ENCODE measurements at places on chromosomes 12 and 14.

GRCh38 chr12:27305673-27306456 lies 26.8 kb upstream of the BMAL2 start:
- DNase-seq, result peak; percentile 32

- DNase-seq, result no peak
Measured at GRCh38 chr14:54230645-54231044, 166.2 kb upstream of the CDKN3 start.

DNA sequence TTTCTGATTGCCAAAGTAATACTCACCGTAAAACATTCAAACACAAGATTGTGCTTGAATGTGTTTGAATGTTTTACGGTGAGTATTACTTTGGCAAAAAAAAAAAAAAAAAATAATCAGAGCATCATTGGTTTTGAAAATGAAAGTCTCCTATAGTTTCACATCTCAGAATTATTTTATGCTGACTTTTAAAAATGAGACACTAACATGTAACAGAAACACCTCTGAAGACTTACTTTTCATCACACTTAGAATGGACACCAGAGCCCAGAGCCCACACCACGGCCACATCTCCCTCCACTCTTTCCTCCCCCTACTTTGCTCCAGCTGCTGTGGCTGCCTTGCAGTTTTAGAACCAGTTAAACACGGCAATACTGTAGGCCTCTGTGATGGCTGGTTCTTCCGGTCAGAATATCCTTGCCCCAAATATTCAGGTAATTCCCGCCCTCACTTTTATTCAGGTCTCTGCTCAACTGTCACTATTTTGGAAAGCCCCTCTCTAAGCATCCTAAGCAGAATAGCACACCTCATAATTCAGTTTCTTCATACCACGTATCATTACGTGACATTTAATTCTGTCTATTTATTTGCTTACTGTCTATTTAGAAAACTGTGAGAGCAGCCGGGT lies 138.9 kb upstream of the MAX start:
- no peak for DNase-seq

DNA sequence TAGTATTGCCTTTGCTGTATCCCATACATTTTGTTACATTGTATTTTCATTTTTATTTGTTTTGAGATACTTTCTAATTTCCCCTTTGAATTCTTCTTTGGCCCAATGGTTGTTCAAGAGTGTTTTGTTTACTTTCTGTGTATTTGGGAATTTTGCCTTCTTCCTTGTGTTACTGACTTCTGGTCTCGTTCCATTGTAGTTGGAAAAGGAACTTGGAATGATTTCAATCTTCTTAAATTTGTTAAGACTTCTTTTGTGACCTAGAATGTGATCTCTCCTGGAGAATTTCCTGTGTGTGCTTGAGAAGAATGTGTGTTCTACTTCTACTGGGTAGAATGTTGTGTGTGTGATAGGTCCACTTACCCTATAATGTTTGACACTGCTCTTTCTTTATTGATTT lies 304.4 kb upstream of the RTL1 start:
- no peak for DNase-seq

DNA sequence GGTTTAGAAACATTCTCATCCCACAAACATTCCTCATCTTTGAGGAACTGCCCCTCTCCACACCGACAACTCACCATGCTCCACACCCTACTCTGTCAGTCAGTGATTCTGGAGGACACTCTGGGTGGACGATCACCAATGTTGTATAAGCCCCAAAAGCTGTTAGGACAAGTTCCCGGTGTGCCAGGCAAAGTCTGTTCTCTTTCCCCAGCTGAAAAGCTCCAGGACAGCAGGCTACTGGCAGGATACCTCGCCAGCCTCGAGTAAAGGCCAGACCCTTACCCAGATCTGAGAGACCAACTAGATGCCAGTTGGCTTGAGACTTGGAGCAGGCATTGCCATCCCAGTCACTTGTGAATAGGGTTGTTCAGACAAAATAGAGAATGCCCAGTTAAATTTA lies 12.0 kb downstream of the KRT5 start:
- DNase-seq, result no peak

DNA sequence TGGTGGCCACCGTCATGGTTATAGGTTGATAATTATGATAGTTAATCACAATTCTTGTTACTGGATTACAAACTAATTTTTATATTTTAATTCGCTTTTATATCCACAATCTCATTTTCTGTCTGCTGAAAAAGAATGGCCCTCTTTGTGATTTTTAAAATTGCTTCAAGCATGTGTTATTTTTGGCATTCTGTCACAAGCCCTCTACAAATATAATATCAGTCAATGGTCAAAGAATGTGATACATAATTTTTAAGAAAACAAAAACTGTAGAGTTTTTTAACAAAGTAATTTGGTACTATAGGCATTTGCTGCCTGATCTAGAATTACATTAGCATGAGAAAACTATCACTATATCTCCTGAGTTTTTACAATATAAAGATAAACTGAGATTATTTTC lies 352.0 kb upstream of the TMTC1 start:
- no peak for DNase-seq

DNA sequence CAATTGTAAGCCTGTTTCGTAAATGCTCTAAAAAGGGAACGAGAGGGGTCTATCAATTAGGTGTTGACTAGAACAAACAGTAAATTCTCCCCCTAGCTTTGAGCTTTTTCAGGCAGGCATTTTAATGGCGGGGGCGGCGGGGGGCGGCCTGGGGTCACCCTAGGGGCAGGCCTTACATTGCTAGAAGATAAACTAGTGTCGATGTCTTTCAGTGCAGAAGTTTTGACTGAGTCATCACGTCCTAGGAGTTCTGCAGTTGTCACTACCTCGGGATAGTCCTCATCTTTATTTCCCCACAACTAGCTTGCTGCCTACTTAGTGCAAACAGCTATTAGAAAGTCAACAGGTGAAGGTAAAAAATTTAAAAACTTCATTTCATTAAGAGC lies 1.6 kb downstream of the ATP6V1D start:
- no peak for DNase-seq

GRCh38 chr12:104551313-104551931 lies 94.7 kb downstream of the CHST11 start:
- DNase-seq, result no peak

DNA sequence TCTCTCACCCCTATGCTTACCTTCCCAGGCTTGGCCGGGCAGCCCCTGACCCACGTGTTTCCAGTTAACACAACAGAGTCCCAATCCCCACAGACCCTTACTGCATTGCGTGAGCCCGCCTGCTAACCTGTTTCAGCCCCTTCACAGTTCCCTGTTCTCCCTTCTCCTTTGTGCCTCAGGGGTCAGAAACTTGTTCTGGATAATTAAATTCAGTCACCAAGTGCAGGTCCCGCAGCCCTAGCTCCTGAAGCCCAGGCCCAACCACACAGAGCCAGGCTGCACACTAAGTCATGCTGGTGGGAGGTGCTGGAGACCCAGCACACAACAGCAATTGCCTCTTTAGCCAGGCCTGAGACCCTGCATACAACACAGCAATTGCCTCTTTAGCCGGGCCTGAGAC lies 9.6 kb downstream of the ISM2 start:
- DNase-seq, result no peak

DNA sequence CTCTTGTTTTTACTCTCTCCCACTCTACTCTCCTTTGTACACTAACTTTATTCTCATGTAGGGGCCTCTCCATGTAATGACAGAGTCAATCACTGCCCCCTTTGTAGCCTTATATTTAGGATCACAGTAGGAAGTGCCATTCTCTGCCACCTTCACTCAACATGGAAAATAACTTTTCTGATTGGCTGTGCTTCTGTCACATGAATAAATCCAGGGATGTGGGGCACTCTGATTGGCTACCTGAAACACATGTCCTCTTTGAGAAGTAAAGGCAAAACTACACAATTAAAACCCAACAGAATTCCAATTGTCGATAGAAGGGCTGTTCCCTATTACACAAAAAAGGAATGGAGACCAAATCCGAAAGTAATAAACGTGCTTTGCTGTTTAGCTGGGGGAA lies at the start of gene RNASE9:
Gene RNASE9 (minus strand): TSS at position 87 of the 400 bp plus-strand sequence.
- DNase-seq, result no peak

GRCh38 chr12:54448344-54448743 lies 25.1 kb downstream of the GTSF1 start:
- no peak for DNase-seq

DNA sequence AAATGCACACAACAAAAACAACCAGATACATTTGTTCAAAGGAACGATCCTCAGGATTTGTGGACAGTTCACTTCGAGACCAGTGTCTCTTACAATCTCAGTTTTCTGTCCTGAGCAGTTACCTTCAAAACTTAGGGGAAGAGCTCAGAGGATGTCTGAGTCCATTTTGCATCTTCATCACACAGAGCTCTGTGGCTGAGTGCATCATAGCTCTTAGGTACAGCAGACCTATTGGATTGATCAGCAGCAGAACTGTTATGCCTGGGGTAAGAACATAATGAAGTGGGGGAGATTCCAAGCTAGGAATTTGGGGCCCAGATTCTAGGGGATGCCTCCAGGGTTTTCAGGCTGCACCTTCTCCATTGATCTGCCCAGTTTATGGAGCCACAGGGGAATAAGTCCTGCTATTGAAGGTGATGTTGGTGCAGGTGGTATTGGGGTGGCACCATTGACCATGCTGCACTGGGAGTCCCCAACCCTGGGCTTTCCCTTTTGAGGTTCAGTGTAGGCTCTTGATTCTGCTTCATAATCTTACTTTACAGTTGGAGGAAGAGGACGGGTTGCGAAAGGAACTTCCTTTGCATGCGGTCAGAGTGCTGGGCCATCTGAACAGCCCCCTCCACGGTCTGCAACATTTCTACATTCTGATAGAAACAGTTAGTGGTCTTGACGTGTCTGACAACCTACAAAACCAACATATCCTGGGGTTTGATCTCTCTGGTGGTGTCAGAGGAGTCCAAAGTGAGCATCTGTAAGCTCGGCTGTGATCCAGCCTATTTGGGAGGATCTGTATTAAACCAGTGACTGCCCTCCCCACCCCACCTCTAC lies 112.8 kb downstream of the CHST11 start:
- DNase-seq, result no peak

GRCh38 chr12:63064080-63064479 lies 86.9 kb downstream of the AVPR1A start:
- no peak for DNase-seq

- DNase-seq, result no peak
Measured at GRCh38 chr14:46399049-46399448, 252.5 kb downstream of the RPL10L start.

DNA sequence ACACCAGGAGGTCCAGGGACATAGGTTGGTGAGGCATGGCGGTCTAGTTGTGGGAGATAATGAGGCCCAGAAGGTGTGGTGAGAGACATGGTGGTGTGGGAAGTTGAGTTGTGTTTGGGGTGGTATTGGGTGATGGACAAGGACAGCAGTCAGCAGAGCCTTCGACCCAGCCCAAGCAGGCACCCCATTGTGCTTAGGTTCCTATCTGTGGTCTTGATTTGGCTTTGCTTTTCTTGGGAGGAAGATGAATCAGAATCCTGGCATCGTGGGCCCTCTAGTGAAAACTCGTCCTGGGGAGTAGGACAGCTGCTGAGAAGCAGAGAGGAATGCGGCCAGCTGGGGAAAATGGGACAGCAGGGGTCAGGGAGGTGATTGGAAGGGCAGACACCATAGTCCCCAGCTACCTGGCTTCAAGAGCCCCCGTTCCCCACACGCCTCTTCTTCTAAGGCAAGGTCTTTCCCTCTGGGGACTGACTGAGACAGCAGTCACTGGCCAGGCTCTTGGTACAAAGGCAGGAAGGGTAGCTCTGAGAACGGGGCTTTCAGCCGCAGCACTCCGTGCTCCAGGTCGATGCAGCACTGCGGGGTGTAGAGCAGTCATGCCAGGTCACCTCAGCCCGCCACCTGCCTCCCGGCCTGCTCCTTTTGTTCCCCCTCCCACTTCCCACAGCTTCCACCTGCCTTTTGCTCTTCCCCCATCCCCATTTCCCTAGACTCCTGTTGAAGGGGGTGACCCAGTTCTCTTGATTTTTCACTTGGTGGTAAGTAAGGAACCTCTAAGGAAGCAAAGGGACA lies 7.9 kb downstream of the NRIP2 start:
- DNase-seq, result no peak

- no peak for DNase-seq
Measured at GRCh38 chr12:110372056-110372425, 31.5 kb downstream of the ANAPC7 start.

- DNase-seq, result no peak
Measured at GRCh38 chr14:105908006-105908405, 381.6 kb downstream of the TMEM121 start.

DNA sequence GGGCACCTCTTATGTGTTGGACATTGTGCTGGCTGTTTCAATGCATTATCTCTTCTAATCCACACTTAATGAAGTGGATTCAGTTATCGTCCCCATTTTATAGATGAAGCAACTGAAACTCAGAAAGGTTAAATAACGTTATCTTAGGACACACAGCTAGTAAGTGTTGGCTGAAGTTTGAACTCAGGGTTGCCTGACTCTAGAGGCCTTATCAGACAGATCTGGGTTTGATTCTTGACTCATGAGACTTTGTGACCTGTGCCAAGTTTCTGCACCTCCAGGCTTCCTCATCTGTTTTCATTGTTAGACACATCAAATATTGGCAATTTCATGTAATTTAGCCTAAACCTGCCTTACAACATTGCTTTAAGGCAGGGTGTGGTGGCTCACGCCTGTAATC lies 18.2 kb upstream of the IRF2BPL start:
- DNase-seq, result no peak

- no peak for DNase-seq
Measured at GRCh38 chr12:15563663-15564062, 225.5 kb downstream of the EPS8 start.

- no peak for DNase-seq
Measured at GRCh38 chr14:61753631-61754030, 8.6 kb upstream of the SNAPC1 start.

- DNase-seq, result no peak
Measured at GRCh38 chr12:50411051-50411660, 10.5 kb downstream of the LARP4 start.

- no peak for DNase-seq
Measured at GRCh38 chr12:27290501-27291168, 42.0 kb upstream of the BMAL2 start.

GRCh38 chr14:71005076-71005475 lies 97.8 kb downstream of the PCNX1 start:
- DNase-seq, result no peak

Data from NCI-H1417 treated with DMSO at 0.1 percent for 48 hours (cell line).